ENCODE measurements at places on chromosomes 11 and 22. TPM values are rescaled to one million over a fixed set of nuclear protein-coding genes. Genes with fewer than 3 reads are reported as not detected.

- no peak for DNase-seq
Observed at GRCh38 chr11:118287006-118287405, 17.5 kb upstream of the CD3E start.

DNA sequence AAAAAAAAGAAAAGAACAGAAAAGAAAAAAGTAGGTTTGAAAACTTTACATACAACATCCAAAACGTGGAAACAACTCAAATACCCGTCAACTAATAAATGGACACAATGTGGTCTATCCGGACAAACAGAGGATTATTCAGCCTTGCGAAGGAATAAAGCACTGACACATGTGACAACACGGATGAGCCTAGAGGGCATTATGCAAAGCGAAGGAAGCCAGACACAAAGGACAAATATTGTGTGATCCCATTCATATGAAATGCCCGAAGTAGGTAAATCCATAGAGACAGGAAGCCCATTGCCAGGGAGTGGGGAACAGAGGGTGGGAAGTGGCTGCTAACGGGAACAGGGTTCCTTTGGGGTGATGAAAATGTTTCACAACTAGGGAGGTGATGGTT is 11.8 kb downstream of the RFPL1 start:
- DNase-seq = no peak

- DNase-seq = no peak
Observed at GRCh38 chr11:10581481-10582019, 13.1 kb upstream of the LYVE1 start.

DNA sequence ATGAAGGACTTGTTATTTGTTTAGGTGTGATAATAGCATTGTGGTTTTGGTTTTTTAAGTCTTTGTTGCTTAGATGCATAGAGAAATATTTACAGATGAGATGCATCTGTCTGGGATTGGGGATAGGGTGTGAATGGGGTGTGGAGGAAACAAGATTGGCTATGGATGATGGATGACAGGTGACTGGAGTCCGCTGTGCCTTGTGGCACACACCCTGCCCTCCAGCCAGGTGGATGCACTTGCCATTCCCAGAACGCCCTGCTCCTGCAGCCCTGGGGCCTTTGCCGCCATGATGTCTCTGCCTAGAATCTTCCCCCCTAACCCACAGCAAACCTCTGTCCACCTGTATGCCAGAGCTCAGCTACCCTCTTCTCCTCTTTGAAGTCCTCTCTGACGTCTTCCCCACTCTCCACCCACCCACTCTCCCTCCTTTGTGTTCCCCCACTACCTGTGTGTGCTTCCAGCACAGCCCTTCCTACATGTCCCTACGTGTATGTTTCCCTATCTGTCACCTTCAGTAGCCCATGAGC is 54.7 kb downstream of the WNT11 start:
- no peak for DNase-seq

DNA sequence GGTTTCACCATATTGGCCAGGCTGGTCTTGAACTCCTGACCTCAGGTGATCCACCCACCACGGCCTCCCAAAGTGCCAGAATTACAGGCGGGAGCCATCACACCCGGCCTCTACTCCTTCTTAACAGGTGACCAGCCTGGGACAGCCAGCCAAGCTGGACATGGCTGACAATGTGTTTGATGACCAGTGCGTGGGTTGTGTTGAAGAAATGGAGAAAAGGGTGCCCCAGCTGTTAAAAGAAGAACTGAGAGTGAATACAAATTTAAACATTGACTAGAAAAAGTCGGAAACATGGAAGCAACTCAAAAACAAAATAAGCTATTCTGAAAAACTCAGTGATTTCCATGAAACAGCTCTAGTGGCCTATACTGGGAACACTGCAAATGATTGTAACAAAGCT is 86.5 kb upstream of the CLPB start:
- no peak for DNase-seq

DNA sequence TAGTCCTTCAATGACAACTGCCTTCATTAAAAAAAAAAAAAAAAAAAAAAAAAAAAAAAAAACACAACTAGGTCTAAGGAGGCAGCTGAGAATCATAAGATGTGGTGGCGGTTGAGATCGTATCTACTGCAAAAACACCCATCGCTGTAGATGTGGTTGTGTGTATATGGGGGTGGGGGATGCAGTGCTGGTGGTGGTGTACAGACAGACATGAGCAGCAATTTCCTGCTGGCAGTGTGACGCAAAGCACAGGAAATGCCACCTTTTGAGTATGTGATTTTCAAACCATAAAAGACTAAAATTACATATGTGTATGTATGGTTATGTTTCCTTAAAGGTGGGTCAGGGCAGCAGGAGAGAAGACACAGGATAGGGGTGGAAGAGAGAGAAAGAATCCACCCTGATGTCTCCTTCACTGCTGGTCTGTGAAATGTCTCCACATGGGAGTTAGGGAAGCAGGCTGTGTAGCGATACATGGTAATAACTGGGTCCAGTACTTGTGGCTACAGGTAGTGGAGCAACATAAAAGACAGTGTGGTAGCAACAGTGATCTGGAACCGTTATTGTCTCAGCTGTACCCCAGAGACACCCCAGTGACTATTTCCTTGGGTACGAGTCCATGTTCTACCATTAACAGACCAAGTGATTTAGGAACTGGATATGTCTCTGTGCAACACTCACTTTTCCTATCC is 57.9 kb downstream of the SYTL2 start:
- DNase-seq = peak; percentile 70

- DNase-seq = no peak
Observed at GRCh38 chr22:41957941-41958556, 6.1 kb downstream of the SMIM45 start.

The GLB1L2 gene
- 0.73 TPM for total RNA-seq

Data from T-helper 17 cell (primary cell).